ENCODE measurements at places on chromosomes 2 and 18. TPM values are rescaled to one million over a fixed set of nuclear protein-coding genes. Genes with fewer than 3 reads are reported as not detected.

Gene CAPN14
- polyA plus RNA-seq = 0.07 TPM

Gene LOXL3
- polyA plus RNA-seq = 2.0 TPM

Gene PLCD4
- polyA plus RNA-seq = 1.1 TPM

Gene HIBCH
- polyA plus RNA-seq = 7.6 TPM

Gene METTL4
- polyA plus RNA-seq = 2.8 TPM

Gene PKDCC
- 35.8 TPM for polyA plus RNA-seq

Gene ZSWIM2
- polyA plus RNA-seq = 0.02 TPM

Gene SCN7A
- polyA plus RNA-seq = 0.27 TPM

Gene C1QL2
- polyA plus RNA-seq = 0.15 TPM

Gene DCDC2C
- polyA plus RNA-seq = not detected

Gene SLC35F5
- polyA plus RNA-seq = 12.6 TPM

Gene C2orf78
- polyA plus RNA-seq = not detected

Gene CREG2
- polyA plus RNA-seq = not detected

Gene SERPINB10
- not detected for polyA plus RNA-seq

Gene GAD1
- polyA plus RNA-seq = 0.73 TPM

Gene NOL4
- 2.5 TPM for polyA plus RNA-seq

Gene HK2
- polyA plus RNA-seq = 0.47 TPM

Gene BUB1
- 0.11 TPM for polyA plus RNA-seq

Gene COLEC11
- 11.9 TPM for polyA plus RNA-seq

Gene CIDEA
- polyA plus RNA-seq = 3.5 TPM

Gene FMNL2
- 13.3 TPM for polyA plus RNA-seq

Gene YWHAQ
- polyA plus RNA-seq = 70.1 TPM

Gene TANC1
- polyA plus RNA-seq = 10.0 TPM

Gene AKAIN1
- 6.8 TPM for polyA plus RNA-seq

Gene CAPN13
- 18.3 TPM for polyA plus RNA-seq

Gene SLC30A3
- polyA plus RNA-seq = 0.15 TPM

Gene COLEC12
- 0.35 TPM for polyA plus RNA-seq

Gene ACSL3
- 4.7 TPM for polyA plus RNA-seq

Gene IL1RL2
- polyA plus RNA-seq = 0.47 TPM

Gene NRP2
- 0.65 TPM for polyA plus RNA-seq

Gene ACVR1C
- 1.7 TPM for polyA plus RNA-seq

Gene KIF1A
- polyA plus RNA-seq = 32.4 TPM

Gene GULP1
- polyA plus RNA-seq = 5.4 TPM

Gene MC4R
- 0.05 TPM for polyA plus RNA-seq

Gene HOXD9
- polyA plus RNA-seq = 1.1 TPM

Gene CRYGC
- not detected for polyA plus RNA-seq

Gene FASTKD2
- 3.6 TPM for polyA plus RNA-seq

Gene RESP18
- not detected for polyA plus RNA-seq

Gene AMER3
- 2.1 TPM for polyA plus RNA-seq

Gene SCN1A
- 0.04 TPM for polyA plus RNA-seq

Gene CIAO1
- polyA plus RNA-seq = 25.0 TPM

Gene NT5C1B
- not detected for polyA plus RNA-seq

Gene ATP6V1C2
- 2.0 TPM for polyA plus RNA-seq

Gene CYP27C1
- polyA plus RNA-seq = 0.04 TPM

Gene CFAP210
- 0.73 TPM for polyA plus RNA-seq

Gene KIAA2012
- polyA plus RNA-seq = 0.09 TPM
